ENCODE measurements at places on chromosomes 4 and X.

- no peak for DNase-seq
Observed at GRCh38 chr4:62531731-62532130, 1331.6 kb downstream of the ADGRL3 start.

DNA sequence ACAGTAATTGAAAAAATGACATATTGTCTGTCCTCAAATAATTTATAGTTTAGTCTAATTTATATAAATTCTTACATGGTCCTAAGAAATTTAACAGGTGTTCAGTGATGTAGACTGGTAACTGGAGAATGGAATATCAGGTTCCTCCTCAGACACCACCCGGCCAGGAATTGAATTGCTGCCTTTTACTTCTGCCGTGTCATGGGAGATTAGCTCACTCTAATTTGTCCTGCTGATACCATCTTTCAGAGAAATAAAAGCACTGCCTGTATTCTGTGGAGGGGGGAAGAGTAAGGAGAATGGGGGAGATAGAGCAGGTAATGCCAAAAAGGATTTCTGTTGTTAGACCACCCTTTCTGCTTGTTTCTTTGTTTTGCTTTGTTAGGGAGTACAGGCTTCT, 125.2 kb upstream of the KLHL4 start:
- no peak for DNase-seq

GRCh38 chrX:24364851-24365538, 4.6 kb downstream of the SUPT20HL1 start:
- DNase-seq, result no peak

GRCh38 chr4:1604706-1605205, 79.4 kb downstream of the FAM53A start:
- no peak for DNase-seq

DNA sequence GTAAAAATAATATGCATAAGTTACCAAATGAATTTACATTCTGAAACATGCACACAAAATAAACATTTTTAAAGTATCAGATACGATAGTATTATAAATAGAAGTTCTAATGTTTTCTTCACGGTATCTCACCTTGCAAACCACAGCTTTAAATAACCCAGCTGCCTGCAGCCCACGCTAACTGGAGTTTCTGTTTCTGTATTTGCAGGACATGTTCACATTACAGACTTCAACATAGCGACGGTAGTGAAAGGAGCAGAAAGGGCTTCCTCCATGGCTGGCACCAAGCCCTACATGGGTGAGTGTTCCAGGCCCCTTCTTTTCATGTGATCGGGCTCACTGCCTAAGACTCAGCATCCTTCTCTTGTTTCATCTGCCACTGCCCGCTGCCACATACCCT, 291.7 kb downstream of the EVC2 start:
- no peak for DNase-seq

DNA sequence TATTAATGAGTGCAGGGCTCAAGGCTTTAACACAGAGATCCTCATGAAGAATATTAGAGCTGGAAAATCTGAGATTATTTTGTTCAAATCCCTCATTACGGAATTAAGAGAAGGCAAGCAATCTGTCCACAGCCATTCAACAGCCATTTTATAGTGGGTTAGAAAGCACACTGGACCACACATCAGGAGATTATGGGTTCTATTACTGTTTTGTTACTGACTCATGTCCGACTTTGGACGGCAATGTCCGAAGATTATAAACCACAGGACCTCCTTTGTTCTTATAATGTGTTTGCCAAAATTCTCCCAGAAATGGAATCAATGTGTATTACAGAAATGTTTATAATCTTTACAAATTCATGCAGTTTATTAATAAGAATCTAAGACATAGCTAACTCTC, 8.1 kb downstream of the LAMTOR3 start:
- DNase-seq, result no peak

- no peak for DNase-seq
Observed at GRCh38 chrX:11462136-11462535, 168.9 kb downstream of the AMELX start.

DNA sequence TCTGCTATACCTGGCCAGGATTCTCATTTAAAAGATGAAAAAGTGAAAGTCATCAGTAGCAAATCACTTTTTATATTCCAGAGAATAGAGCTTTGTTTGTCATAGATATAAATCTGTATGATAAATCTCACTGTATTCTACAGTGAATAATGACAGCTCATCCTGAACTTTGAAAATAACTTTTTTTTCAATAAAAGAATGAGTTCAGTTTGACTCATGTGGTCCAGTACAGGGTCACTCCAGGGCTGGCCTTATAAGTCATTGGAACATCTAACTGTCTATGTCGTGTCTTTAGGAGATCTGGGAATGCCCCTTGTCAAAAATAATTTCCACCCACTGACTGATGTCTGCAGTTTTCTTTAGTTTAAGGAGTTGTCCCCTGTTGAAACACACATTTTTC, 18.5 kb upstream of the CXCL8 start:
- DNase-seq, result no peak

DNA sequence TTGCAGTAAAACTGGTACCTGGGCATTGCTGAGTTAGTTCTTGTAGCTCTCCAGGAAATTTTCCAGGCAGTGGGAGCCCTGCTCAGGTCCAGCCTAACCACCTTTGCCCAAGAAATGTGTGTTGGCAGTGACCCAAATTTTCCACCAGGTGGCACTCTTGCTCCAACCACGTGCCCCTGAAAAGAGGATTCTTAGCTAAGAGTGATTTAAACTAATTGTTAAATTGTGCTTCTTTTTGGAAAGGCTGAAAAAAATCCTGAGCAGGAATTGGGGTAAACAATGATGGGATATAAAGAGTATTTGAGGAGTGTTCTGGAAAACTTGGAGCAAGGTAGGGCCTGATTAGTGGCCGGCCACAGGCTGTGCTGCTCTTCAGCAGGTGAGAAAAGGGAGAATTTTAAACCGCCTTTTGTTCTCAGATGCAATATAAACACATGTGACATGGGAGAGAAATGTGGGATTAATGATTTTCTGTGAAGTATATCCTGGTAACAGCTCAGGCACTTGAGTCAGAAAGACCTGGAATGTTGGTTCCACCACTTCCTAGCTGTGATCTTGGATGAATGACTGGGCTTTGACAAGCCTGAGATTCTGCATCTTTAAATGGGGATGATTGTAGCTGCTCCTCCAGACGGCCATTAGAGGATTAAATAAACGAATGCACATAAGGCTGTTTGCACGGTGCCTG, 219.6 kb downstream of the PTTG2 start:
- DNase-seq, result peak; percentile 91

- no peak for DNase-seq
Observed at GRCh38 chr4:8507624-8508023, 67.0 kb downstream of the TRMT44 start.

DNA sequence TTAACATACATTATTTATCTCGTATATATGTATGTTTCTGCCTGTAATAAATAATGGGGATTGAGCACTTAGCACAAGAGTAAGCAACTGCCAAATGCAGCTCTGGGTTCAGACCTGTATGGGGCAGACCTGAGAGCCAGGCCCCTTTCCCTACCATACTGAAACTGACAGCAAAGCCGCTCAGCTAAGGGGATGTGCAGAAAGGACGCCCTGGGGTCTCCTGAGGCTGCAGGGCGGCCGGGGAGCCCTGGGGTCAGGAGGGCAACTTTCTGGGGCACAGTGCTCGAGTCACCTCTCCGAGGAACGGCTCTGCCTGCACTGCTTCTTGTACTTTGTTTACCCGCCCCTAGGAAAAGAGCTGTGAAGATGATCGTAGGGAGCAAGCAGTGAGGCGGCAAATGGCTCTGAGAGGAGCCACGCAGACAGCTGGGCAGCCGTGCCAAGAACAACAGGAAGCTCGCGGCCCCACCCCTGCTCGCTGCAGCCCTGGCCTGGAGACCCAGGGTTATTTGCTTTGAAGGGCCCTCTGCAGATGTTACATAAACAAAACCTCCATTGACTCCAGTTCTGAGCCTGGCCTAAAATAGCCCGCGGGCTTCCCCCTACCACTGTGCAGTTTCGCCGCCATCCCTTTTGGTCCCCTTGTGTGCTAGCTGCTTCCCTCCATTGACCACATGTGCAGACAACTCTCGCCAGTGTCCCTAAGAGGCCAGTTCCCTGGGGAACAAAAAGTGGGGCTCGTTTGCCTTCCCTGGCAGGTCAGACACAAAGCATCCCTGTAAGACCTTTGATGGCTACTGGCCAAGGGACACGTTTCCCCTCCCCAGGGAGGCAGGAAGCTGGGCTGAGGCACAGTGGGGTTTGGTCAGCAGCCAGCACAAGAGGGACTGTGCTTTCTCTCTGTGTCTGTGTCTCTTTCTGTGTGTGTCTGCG, 111.3 kb upstream of the LNX1 start:
- peak; percentile 79 for DNase-seq

DNA sequence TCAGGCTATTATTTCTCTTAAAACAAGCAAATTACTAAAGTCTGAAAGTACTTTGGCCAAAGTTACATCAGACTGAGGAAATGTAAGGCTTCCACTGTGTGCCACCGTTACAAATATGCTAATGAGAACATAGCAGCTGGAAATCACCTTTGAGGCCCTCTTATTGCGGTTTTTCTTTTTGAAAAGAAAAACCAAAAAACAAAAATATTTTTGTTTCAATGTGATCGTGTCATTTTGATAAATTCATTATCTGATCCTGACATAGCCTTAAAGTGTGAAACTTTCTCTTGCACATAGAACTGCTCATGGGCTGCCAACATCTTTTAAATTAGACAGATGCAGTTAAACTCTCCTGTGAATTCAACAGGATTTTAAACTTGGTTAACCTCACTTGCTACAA, 2.8 kb upstream of the TIFA start:
- DNase-seq, result no peak

GRCh38 chrX:37075892-37076595, 67.9 kb downstream of the FAM47C start:
- DNase-seq, result no peak

DNA sequence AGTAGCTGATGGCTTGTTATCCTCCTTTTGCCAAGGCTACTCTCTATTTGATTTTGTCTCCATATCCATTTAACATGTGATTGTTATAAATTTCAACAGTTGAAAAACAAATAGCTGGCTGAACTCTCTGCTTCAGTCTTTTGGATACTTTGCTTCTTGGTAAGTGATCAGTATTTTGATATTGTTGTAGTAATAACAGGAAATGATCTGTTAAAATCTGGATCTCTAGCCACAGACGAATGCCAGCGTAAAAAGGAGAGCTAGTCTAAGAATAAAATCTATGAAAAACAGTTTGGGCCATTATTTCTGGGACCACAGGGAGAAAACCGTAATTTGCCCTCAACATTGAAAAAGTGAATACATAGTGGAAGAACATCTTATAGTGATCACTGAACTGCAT, 113.8 kb downstream of the ANAPC10 start:
- no peak for DNase-seq

GRCh38 chr4:183391204-183391603, 53.2 kb upstream of the CDKN2AIP start:
- DNase-seq, result no peak

- no peak for DNase-seq
Observed at GRCh38 chr4:114088481-114088880, 109.0 kb upstream of the ARSJ start.

DNA sequence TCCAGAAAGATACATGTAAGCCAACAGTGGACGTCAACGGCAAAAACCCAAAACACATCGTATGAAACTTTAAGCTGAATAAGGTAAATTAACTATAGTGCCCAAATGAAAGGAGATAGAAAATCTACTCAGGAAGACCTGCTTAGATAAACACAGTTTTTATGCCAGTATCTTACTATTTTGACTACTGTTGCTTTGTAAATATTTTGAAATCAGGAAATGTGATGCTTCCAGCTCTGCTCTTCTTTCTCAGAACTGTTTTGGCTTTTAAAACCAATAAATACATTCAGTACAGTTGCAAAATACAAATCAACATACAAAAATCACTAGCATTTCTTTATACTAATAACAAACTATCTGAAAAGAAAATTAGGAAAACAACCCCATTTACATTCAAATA, 83.8 kb downstream of the SMARCA5 start:
- DNase-seq, result no peak

DNA sequence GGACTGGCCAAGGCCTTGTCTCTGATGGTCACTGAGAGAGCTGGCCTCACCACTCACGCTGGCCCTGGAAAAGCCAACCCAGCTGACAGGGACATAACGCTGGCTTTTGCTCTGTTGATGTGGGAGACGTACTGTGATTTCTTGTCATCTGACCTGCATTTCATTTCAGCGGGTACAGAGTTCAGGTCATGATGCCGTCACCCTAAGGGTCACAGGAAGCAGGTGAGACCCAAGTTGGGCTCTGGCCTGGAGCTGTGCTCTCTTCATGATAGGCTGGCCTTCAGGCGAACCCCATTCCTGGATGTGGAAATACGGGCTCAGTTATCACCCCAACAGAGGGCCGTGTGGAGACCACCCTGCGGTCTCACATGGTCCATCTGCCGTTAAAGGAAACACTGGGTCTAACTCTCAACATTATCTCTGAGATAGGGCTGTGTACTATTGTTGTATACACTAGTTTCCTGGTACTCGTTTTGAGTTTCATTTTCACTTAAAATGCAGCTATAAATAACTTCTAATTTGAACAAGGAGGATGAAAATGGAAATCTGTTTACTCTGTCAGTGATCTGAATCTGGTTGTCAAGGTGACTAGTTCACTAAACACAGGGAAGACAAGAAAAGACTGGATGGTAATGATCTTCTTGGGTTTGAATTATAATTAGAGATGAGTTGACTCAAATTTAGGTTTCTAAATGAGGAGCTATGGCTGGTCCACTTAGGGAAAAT, 89.1 kb downstream of the TBC1D9 start:
- no peak for DNase-seq

DNA sequence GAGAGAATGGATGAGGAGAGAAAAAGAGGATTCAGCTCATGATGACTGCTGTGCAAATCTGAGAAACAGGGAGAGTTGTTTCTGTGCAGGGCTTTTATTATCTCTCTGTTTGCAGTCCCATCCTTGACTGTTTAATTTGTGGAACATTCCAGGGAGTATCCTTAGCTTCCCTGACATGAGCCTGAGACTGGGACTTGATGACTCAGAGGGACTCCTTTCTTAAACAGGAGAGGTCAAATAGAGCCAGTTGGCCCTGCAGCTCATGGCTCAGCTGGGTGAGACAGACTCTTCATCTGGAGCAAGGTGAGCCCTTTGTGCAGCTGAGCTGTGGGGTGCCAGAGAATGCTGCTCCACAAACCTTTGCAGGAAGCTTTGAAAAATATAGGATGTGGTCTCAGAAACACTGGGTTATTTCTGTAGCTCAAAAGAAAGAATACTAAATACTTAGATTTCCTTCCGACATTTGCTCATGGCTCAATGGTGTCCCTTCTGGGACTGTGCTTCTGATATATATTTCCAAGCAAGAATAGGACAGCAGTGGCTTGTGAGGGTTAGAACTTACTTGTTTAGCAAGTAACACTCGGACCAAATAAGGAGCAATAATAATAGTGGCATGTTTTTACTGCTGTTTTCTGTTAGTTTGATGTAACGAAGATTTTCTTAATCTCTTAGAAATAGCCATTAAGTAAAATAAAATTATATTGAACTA, 14.5 kb downstream of the ARHGAP24 start:
- DNase-seq, result no peak

DNA sequence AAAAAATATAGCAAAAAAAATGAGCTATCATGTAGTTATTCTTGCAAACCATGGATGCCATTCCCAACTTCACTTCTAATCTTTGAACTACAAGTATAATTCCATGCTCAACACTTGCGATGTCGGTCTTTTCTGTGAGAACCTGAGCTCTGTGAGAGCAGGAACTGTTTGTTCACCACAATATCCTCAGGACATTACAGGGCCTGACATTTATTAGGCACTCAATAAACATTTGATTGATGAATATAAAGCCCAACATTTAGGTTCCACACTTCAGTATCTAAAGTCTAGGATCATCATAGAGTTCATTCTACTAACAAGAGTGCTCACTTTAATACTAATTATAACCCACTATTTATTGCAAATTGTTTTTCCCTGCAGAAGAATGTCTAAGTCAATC, 211.6 kb upstream of the FAM241A start:
- no peak for DNase-seq

- DNase-seq, result no peak
Observed at GRCh38 chrX:38514016-38514854, 47.1 kb upstream of the TSPAN7 start.

Data from Peyer's patch (tissue), 4 donors.